ENCODE measurements at places on chromosomes 3 and 15.

DNA sequence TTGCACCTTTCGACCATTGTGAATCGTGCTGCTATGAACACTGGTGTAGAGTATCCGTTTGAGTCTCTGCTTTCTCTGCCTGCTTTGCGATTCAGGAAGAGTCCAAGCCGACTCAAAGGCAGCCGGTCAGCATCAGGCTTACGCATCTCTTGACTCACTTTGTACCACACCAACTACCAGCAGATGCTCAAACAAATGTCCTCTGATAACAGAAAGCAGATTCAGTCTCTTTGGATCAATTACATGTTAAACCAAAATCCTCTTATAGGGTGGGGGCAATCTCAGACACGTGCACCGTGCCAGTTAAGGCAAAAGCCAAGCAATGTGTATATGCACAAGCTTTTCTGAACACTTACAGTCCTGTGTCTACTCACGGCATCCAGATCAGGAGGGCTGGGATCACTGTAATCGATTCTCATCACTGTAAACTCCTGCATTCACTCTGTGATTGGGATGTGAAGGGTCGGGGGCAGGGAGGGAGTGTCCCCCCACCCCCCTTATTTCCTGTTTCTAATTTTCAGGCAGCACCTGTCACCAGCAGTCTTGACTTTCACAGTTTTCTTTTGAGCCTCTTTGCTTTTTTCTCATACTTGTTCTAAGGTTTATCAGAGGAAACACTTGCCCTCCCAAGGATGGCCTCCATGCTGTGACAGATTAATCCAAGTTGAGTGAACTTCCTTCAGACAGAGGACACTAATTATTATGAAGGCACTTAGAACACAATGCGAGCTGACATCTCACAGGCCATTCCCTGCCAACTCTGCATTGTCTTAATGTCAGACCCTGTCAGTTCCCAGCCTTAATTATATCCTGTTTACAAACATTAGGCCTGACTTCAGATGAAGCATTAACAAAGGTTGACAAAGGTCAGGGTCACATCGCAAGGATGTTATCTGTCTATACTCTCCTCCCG, 153.5 kb downstream of the MECOM start:
- DNase-seq, result peak; percentile 56

DNA sequence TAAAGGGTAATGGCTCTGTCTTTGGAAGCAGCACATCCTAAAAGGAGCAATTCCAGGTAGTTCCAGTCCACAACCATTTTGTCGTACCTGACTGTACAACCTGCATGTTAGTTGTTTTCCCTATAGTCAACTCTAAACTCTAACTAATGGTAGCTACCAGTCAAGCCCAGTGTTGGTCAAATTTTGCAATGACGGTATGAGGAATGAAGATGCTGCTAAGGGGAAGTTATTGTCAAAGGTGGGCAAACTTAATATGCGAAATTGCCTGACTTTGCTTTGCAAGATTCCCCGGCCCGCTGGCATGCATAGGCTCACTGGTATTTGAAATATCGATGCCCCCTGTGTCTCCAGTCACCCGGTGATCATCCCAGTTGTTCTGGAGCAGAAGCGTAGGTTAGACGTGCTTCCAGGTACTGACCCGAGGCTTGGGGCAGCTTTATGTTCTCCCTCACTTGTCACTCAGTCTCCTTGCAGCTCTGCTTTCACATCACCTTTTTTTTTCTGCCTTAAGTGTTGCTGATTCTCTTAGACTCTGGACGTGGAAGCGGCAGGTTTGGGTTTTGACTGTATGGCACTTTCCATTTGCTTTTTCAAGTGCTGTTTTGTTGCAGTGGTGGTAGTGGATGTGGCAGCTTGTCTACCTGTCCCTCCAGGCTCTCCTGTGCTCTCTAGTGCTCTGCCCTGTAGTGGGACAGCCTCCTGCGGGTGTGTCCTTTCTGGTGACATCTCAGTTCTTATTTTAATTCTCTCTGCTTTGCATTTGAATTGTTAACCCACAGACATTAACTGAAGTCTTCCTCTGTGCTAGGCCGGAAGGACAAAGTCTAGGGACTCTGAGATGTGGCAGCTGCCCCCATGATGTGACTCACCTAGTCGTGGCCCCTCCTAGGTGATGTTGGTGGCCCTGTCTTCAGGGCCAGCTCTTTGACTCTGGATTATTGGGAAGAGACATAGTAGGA, 95.8 kb upstream of the UMPS start:
- no peak for DNase-seq

DNA sequence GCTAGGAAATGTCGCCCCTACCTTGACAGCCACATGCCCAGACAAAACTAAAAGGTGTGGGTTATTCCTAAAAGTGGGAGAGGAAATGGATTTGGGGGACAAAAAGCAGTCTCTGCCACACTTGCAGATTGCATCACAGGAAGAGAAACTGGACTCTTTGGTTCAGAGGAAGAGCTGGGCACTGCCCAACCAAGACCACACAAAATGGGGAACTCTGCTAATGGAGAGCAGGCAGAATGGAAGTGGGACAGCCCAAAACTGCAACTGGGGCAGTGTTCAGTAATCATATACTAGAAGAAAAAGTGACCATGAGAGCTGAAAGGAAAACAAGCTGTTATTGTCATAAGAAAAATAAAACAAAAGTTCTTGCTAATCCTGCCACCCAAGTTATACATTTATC, 138.9 kb upstream of the FRMD4B start:
- DNase-seq, result no peak

- no peak for DNase-seq
Observed at GRCh38 chr3:152769523-152769922, 65.4 kb upstream of the P2RY1 start.

- no peak for DNase-seq
Observed at GRCh38 chr15:50140098-50140497, 21.1 kb upstream of the ATP8B4 start.

GRCh38 chr3:123336441-123336851, 112.4 kb downstream of the ADCY5 start:
- DNase-seq, result no peak

DNA sequence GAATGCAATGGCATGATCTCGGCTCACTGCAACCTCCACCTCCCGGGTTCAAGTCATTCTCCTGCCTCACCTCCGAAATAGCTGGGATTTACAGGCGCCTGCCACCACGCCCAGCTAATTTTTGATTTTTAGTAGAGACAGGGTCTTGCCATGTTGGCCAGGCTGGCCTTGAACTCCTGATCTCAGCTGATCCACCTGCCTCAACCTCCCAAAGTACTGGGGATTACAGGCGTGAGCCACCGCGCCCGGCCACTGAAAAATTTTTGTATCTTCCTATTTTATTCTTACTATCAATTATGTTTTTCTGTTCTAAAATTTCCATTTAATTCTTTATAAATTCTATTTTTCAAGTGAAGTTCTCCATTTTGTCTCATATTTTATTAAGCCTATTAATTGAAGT, 730.4 kb downstream of the EDEM1 start:
- no peak for DNase-seq

GRCh38 chr3:127611251-127611650, 13.0 kb downstream of the MCM2 start:
- DNase-seq, result no peak

GRCh38 chr15:99306694-99307338, 55.5 kb downstream of the LRRC28 start:
- peak; percentile 72 for DNase-seq

DNA sequence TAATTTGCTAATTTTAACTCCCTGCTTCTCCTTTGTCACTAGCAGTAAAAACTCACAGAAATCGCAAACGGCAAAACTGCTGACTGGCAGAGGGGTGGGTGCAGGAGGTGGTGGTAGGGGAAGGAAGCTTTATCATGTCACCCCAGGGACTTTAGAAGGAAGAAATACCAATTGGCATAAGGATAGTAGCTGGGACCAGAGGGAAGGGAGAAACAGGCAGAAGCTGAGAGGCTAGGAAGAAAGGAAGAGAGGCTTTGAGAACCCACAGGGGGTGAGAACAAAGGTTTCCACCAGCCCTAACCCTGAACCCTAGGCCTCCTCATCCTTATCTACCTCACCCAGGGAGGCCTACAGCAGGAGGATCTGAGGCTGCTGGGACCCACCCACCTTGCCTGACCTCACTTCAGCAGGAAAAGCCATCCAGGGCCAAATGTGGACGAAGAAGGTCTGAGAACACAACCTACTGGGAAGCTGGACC, 10.7 kb downstream of the ITGB5 start:
- DNase-seq, result no peak

DNA sequence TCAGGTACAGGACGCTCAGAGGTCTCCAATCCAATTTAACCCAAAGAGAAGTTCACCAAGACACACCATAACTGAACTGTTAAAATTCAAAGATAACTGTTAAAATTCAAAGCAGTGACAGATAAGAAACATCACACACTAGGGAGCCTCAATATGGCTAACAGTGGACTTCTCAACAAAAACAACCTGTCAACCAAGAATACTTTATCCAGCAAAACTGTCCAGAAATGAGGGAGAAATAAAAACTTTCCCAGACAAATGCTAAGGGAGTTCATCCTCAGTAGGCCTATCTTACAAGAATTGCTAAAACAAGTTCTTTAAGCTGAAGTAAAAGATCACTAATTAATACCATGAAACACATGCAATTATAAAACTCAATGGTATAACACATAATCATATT, 36.3 kb upstream of the MYLK start:
- DNase-seq, result no peak

DNA sequence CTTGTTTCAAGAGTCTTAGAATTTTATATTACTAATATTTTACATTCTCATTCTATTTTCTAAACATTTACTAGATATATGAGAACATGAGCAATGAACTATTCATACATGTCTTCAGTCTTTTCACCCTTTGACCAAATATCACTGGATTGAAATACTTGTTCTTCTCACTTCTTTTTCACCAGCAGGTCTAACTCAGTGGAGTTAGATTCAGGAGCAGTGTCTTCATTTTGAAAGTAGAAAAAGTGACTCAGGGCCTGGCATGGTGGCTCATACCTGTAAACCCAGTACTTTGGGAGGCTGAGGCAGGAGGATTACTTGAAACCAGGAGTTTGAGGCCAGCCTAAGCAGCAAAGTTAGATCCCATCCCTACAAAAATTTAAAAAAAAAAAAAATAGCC, 70.8 kb downstream of the USP13 start:
- DNase-seq, result no peak

DNA sequence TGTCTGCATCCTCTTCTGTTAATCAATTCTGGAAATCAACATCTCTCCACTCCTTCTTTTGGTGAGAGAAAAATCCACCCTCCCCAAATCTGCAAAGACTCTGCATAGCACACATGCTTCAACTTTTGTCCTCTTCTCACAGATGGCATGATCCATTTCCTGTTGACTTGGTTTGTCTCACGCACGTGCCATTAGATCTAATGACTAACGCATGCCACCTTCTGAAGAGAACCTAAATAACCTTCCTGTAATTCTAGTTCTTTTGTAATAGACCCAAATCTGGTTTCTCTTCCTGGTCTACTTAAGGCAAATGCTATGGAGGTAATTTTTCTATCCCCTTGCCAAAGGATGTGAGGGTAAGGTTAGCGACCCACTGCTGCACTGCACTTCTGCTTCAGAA, 51.0 kb upstream of the ATOSA start:
- DNase-seq, result no peak

- DNase-seq, result no peak
Observed at GRCh38 chr15:63035977-63036376, 6.6 kb upstream of the TPM1 start.

DNA sequence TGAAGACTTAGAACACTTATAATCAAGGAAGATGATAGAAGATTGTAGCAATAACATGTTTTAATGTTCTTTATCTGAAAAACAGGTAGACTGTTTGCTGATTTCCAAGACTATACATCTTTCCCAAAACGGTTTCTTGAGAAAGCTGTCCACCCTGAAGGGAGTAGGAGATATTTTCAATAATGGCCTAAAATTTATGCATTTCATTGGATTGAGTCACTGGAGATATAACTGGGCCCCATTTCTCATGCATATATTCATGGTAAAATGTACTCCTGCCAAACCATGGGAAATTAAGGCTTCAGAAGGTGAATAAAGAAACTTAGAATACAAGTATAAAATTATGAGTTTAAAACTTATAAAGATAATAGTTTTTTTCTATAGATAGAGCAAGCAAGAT, 143.9 kb downstream of the LSAMP start:
- no peak for DNase-seq

DNA sequence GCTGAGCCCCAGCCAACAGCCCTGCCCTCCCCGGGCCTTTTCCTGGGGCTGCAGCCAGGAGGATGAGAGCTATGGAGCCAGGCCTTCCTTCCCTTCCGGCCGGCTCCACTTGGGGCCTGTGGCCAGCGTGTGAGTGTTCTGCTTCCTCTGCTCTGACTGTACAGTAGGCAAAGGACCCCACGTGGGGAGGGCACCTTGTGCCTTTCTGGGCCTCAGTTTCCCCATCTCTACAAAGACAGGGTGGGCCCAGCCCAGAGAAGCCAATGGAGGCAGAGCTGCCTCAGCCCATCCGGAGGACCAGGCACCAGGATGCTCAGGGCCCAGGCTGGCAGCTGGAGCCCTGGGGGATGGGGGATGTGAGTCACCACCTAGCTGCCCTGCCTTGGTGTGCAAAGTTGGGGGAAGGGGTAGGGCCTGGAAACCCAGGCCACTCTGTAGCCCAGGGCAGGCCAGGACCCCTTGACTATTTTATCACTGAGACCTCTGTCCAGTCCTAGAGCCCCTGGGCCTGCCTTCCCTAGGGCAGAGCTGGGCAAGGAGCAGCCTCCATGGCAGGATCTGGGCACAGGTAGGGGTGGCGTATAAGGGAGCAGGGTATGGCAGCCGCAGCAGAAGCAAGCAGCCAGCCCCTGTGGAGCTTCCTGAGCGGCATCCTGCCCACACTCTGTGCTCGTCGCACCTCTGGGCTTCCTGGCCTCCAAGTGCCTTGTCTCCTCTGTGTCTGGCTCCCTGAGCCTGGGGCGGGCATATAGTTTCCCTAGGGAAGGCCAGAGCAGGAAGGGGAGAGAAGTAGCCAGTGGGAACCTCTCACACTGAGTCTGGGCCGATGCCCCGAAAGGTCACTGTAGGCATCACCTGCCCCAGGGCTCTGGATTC, 1.8 kb downstream of the PSTPIP1 start:
- no peak for DNase-seq

DNA sequence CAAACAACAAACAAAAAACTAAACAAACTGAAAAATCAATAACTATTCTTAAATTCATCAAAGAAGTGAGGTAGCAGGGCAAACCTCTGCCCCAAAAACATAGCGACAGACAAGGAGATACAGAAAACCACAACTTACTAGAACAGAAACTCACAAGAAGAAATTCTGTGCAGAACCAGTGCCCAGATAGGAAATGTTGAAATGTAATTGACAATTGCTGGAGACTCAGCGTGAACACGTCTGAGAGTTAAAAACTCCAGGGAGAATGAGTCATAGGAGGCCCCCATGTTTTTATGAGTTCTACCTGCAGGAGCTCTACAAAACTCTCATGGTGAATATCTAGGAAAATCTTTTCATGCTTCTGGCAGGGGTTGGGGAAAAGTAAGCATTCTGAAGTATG, 95.5 kb upstream of the SETMAR start:
- DNase-seq, result no peak

GRCh38 chr3:97835761-97836160, 13.9 kb downstream of the CRYBG3 start:
- DNase-seq, result no peak

- DNase-seq, result peak; percentile 72
Observed at GRCh38 chr15:31867536-31868442, 162.5 kb upstream of the CHRNA7 start.

GRCh38 chr3:160876643-160877042, 120.6 kb downstream of the PPM1L start:
- no peak for DNase-seq
